Ovary (tissue), 10 donors: ENCODE measurements at places on chromosomes 16 and 17.

DNA sequence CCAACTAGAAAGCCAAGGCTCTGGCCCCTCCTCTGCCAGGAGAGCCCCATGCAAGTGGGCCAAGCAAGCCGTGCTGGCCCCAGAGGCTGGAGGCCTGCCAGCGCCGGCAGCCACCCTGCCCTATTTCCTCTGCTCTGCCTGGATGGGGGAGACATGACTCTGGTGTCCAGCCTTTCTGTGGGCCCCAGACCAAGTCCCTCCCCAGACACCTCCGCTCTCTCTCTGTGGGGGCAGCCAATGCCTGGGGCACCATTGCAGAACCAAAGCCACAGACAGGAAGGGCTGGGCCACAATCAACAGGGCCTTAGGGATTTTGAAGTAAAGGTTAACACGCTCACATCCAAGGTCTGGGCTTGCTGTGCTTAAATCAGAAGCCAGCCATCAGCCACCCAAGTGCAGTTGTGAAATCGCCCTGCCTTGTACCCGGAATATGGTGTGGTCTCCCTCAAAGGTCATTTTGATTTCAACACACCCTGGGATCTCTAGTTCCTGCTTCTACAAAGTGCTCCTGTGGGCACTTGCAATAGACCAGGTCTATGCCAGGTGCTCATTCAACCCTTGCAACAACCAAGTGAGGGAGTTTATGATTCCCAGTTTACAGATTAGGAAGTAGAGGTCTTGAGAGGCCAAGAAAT is 63.5 kb upstream of the TEX2 start:
- DNase-seq, result peak; percentile 77

GRCh38 chr17:75034236-75034908 is 12.4 kb downstream of the ATP5PD start:
- peak; percentile 94 for DNase-seq

DNA sequence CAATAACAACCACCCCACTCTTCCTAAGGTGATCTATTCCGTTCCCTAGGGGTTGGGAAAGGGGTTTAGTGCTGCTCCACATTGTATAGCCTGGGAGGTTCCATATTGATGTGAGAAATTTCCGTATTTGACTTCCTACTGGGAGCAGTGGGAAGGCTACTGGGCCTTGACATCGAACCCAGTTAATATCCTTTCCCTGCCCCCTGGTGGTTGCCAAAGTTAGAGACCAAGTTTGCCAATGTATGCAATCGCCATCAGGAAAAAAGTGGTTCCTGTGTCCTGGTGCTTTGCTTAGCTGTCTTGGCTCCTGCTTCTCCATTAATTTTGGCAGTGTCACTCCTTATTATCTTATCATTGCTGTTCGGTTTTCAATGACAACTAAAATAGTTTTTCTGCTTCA is 914.9 kb downstream of the KCNJ2 start:
- DNase-seq, result no peak

DNA sequence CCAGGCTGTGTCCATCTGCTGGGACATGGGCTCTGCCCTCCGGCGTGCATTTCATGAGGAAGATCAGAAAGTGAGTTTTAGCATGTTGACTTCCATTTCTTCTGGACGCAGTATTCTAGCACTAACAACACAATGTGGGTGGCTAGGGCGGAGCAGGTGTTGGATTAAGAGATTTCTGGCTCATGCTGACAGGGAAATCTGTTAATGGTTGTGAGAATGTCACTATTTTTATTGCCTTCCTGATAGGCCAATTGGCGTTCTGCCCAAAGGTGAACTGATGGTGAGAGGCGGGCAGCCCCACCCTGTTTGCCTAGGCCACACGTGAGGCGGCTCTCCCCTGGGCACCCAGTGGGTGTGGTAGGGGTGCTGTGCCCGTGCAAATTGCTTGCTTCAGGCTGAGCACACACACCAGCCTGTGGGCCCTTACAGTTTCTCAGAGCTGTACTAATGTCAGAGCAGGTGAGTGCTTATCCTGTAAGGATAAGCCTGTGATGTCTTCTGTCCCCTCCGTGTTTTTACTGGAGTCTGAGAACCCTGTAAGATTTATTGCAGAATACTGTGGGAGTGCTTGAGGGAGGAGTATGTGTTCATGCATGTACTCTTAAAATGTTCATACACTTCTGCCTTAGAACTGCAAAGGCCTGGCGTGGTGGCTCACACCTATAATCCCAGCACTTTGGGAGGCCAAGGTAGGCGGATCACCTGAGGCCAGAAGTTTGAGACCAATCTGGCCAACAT is 30.9 kb downstream of the PGS1 start:
- no peak for DNase-seq

DNA sequence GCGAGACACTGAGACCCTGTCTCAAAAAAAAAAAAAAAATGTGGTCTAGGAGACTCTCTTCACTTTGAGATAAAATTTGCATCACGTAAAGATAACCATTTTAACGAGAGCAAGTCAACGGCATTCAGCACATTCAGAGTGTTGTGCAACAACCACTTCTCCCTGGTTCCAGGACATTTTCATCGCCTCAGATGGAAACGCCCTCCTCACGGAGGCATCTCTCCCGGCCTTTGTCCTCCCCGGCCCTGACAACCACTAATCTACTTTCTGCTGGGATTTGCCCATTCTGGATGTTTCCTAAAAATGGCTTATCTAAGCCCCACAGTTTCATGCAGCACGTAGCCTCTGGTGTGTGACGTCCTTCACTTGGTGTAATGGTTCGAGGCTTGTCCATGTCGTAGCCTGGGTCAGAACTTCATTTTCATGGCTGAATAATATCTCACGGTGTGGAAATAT is 6.4 kb upstream of the NPRL3 start:
- DNase-seq, result no peak
